ENCODE measurements at places on chromosomes 7 and 10. TPM values are rescaled to one million over a fixed set of nuclear protein-coding genes. Genes with fewer than 3 reads are reported as not detected.

The SFRP5 gene
- not detected for total RNA-seq

The INHBA gene
- 0.09 TPM for total RNA-seq

The MMD2 gene
- not detected for total RNA-seq

The HOXA2 gene
- not detected for total RNA-seq

The SEMA3E gene
- total RNA-seq, result 2.0 TPM

The SLC39A12 gene
- total RNA-seq, result 0.22 TPM

Measured in neural progenitor cell (in vitro differentiated cells).